ENCODE measurements at places on chromosomes 2 and 18.

DNA sequence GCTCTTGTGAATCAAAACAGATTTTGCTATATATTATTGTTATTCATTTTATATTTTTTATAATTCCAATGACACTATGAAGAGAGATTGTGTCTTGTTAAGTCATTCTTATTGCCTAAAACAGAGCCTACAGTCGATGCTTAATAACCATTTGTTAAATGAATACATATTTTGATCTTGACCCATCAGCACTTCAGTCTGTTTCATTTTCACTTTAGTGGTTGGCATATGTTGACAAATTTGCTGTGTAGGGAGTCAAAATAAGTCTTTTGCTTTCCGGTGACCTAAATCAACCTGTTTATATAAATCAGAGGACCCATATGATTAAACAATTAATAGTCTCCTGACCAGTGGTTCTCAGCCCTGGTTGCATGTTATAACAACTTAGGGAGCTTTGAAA is 97.1 kb downstream of the TXNL1 start:
- DNase-seq, result no peak

DNA sequence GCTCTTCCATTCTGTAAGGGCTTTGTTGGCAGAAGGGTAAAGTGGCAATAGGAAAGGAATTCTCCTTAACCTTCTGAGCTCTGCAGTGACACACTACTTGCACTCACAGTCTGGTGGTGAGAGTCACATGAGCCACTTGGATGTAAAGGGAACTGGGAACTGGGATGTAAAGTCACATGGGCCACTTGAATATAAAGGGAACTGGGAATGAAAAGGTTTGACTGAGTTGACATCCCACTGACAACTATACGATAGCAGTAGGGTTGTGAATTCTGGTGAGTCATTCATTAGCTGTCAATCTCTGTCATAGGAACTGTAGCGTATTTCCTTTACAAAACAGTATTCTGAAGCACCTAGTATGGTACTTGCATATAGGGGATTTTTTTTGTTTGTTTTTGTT is 5.5 kb downstream of the RPE start:
- DNase-seq, result no peak

DNA sequence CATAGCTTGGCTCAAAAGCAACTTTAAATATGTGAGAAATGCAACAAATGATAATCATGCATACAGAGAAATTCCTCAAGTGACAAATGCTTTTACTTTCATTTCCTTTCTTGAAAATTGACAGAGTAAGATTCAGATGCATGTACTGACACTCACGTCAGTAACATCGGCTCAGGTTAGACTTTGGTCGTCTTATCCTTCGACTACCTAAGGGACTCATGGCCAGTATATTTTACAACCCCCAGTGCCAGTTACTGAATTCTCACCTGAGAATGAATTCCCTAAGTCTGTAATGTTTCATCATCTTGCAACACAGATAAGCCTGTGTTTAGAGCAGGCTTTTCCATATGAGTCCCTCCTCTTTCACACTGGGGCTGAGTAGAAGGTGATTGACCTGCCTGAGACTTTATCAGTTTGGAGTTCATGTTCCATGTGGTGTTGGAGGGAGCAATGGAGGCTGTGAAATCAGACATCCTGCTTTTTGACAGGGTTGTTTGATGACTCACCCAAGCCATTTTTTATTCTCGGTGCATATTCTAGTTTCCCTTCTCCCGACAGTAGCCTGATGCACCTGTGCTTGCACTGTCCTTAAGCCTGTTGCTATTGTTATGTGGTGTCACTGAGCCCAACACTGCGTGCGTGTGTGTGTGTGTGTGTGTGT is 30.5 kb upstream of the ATP8B1 start:
- no peak for DNase-seq

- DNase-seq, result no peak
These were observed 221.0 kb downstream of the NOL4 start for GRCh38 chr18:34003687-34004086.

- DNase-seq, result no peak
These were observed 4.2 kb downstream of the ARHGAP28 start for GRCh38 chr18:6733758-6734157.

DNA sequence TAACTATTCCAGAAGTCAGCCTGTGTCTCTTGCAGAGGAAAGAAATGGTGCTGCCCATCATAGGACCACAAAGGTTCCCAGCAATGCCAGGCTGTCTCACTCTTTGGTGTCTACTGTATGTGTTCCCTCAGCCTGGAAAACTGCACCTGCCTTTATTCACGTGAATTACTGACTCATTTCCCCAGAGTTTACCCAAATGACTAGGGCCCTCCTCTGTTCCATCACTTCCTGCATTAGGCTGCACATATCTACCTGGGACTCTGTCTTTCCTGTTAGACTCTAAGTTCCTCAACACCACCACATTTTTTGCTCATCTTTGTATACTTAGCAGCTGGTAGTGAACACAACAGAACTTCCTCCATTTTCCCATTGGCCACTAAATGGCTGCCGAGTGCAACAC is 188.3 kb downstream of the FHOD3 start:
- no peak for DNase-seq

DNA sequence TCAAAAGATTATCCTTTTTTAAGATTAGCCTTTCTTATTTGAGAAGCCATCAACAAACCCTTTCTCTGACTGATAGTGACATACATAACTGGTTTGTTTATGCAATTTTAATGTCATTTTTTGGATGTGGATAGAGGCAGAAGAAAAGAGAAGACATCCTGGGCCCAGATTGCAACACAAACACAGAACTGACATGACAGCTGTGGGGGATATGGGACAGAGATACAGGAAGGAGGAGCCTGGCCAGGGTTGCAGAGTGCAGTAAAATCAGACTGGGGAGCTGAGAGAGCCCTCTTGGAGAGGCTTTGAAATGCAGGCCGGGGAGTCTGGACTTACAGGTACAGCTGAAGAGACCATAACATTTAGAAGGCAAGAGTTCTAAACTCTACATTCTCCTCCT is 65.1 kb downstream of the SIGLEC15 start:
- no peak for DNase-seq

- no peak for DNase-seq
These were observed 448.6 kb downstream of the BCL11A start for GRCh38 chr2:60104514-60105505.

- DNase-seq, result no peak
These were observed 119.6 kb upstream of the MSTN start for GRCh38 chr2:190182071-190182524.

DNA sequence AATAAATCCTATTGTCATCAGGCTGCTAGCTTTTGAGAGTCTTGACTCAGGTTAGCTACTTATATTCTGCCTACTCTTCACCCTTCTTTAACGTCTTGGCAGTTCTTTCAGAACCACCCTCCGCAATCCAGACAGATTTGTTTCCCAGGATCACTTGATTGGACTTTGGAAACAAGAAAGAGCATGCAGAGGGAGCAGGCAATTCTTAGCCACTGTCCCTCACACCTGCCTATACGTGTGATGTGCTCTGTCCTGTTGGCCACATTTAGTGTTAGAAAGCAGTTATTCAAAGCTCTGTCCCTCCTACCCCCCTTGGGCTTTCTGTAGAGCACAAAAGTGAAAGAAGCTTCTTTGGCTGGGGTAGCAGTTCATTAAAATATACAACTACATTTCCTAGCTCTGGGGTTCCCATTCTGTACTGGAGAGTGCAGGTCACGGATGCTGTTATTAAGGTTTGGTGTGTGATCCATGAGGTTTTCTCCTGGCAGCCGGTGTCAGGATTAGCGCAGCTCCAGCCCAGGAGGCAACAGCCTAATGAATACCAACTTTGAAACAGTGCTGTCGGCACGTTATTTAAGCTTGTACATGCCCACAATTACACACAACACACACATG is 6.3 kb downstream of the FZD5 start:
- DNase-seq, result no peak

GRCh38 chr2:199659207-199659606 is 191.8 kb downstream of the FTCDNL1 start:
- DNase-seq, result no peak

- DNase-seq, result no peak
These were observed 685.6 kb upstream of the SALL3 start for GRCh38 chr18:78293940-78294541.

- no peak for DNase-seq
These were observed 539.0 kb downstream of the ARHGAP15 start for GRCh38 chr2:143668234-143668633.

DNA sequence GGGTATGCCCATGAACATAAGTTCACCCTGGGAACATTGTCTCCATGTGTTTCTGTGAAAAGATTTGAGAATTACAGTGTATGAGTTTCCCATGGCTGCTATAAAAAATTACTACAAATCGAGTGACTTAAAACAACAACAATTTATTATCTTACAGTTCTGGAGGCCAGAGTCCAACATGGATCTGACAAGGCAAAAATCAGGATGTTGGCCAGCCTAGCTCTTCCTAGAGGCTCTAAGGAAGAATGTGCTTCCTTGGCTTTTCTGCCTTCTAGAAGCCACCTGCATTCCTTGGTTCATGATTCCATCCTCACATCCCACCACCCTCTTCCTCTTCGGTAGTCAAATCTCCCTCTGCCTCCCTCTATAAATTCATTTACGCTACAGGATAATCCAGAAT is 38.6 kb downstream of the FAM124B start:
- no peak for DNase-seq

DNA sequence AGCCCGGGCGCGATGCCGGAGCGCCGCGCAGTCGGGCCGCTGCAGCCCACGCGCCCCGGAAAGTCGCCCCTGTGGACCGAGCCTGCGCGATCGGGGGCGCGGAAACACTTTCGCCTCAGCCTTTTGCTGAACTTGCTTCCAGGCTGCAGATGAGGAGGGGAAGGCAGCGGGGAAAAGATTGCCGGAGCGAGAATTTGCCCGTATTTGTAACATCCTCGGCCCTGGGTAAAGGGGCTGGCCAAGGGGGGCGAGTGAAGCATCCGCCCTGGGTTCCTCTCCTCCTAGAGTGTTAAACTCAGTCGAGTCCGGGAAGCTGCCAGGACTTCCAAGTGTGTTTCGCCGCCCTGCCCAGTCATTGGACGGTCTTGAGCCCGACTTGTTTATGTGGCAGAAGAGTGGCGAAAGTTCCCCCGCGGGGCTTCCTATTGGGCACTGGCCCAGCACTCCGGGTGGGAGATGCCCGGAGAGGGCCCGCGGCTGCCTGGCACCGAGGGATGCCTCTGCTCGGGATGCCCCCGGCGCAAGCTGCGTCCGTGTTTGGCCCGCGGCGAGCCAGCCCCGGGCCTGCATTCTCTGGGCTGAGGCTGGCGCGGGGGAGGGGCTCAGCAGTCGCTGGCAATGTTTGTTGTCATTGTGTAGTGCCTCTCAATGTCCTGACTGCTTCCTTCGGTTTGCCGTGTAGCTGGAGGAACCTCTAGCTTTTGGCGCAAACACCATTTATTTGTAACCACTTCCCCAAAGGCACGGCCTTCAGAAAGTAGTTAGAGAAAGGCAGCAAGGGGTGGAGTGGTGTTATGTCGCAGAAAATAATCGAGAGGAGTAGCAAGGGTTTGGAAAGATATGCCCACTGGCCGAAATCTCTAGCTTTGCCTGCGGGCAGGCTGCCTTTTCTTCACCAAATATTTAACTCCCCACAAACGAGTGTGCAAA is 1.1 kb downstream of the CYBRD1 start:
- DNase-seq, result no peak

- no peak for DNase-seq
These were observed 178.3 kb upstream of the KLHL29 start for GRCh38 chr2:23206650-23207049.

- DNase-seq, result no peak
These were observed 38.1 kb downstream of the NAPG start for GRCh38 chr18:10563886-10564285.

GRCh38 chr2:101150306-101151145 is 656 bp downstream of the TBC1D8 start:
- no peak for DNase-seq

All from T-helper 1 cell (primary cell).